Activated T-helper 9 cell treated with anti-CD3 and anti-CD28 coated beads, Interleukin-2, amount 50 U/mL, for 16 hours (primary cell): ENCODE measurements at places on chromosomes 3 and 15.

DNA sequence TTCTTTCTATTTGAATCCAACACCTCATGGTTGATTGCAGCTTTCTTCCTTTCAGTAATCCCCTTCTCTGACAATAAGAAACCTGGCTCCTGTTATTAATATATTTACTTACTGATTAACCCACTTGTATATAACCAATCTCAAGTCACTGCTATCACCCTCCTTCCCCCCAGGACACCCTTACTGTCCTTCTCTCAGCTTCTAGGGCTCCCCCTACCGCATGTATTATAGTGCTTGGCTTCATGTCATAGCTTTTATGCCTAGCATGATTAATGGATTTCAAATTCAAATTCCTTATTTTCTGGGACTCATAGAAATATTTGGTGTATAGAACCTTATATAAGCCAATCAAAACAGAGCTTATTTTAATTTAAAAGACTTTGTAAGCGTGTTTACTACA is 75.7 kb upstream of the BNIP2 start:
- DNase-seq, result no peak

GRCh38 chr3:94146455-94146854 is 83.6 kb downstream of the NSUN3 start:
- no peak for DNase-seq

DNA sequence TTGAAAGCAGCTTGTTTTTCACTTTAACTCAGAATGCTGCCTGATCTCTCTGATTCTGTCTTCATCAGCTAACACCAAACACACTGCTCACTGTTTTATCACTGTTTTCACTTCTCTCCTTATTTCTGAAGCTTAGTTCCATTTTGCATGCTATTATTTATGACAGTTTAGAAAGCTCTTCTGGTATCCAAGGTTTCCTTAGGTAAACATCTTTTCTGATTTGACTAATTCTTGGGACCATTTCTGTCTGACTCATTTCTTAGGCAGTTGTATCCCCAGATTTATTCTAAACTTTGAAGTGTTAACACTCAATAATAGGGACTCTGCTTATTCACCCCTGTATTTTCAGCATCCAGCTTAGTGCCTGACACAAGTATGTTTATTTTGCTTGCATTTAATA is 167.7 kb downstream of the BCHE start:
- DNase-seq, result no peak

DNA sequence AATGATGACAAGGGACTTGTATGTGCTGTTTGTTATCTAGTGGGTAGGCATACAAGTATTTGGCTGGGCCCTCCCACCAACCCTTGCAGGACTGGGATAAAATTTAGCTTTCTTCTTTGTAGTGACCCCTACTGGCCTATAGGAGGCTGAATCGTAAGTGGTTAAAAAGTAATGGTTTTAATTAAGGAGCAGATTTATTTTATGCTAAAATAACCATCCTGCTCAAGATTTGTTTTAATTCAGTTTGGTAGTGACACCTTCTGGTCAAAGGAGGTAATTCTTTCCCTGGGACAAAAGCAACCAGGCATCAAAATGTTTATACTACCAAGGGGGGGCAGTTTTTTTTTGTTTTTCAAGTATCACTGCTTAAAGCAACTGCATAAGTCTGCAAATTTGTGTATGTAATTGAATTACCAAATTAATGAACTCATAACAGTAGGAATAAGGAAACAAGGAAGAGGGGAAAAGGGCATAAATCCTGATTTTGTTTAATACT is 70.7 kb downstream of the TOP2B start:
- no peak for DNase-seq

GRCh38 chr3:128784232-128784631 is 58.2 kb downstream of the RAB7A start:
- DNase-seq, result peak; percentile 28

- DNase-seq, result no peak
Measured at GRCh38 chr3:132784502-132785025, 62.4 kb upstream of the NPHP3 start.

DNA sequence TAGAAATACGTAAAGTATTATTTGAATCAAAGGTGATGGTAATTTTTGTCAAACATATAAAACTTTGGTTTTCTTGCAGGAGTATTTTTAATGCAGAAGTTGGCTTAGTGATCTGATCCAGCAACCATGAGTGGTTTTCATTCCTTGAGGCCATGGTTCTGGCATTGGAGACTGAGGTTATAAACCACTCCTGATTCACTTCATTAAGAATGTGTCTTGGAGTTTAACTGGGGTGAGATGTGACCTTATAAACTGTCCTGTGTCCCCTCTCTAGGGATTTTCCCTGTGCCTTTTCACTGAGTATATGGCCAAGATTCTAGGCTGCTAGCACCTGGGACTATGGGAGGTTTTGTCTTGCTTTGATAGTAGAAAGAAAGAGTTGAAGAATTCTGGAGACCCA is 94.3 kb downstream of the RYR3 start:
- no peak for DNase-seq
